ENCODE measurements at places on chromosomes 13 and 19.

DNA sequence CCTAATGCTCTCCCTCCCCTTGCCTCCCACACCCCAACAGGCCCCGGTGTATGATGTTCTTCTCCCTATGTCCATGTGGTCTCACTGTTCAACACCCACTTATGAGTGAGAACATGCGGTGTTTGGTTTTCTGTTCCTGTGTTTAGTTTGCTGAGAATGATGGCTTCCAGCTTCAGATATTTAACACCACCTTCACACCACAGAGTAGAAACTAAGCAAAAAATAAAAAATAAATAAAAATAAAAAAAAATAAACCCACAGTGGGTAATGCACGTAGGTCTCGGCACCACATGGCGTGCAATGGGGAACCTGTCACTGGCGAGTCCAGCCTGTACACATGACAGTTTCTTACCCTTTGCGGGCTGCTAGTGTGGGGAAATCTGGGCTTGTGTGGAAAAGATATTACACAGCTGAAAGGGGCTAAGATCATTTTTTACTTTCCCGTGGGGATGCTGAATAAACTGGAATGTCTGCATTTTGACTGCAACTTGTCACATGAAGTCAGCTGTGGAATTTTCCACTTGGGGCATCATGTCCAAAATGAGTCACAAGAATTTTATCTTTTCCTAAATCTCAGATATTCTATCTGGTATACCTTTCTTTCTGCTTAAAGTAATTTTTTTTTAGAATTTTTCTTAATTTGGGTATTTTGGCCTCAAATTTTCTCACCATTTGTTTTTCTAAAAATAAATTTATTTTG is 170.5 kb downstream of the IRS2 start:
- no peak for DNase-seq

GRCh38 chr13:52405767-52406494 is at the start of gene THSD1:
Gene THSD1 (minus strand): TSS chr13:52406172. CDS start chr13:52402600, 3,572 bp downstream.
- DNase-seq, result peak; percentile 22

GRCh38 chr13:113838711-113839201 is 25.1 kb downstream of the GAS6 start:
- DNase-seq, result no peak

- peak; percentile 79 for DNase-seq
Observed at GRCh38 chr19:12052497-12053169, at the start of gene ZNF878. Gene ZNF878 (minus strand): TSS chr19:12052961. CDS start chr19:12052801, 160 bp downstream.

DNA sequence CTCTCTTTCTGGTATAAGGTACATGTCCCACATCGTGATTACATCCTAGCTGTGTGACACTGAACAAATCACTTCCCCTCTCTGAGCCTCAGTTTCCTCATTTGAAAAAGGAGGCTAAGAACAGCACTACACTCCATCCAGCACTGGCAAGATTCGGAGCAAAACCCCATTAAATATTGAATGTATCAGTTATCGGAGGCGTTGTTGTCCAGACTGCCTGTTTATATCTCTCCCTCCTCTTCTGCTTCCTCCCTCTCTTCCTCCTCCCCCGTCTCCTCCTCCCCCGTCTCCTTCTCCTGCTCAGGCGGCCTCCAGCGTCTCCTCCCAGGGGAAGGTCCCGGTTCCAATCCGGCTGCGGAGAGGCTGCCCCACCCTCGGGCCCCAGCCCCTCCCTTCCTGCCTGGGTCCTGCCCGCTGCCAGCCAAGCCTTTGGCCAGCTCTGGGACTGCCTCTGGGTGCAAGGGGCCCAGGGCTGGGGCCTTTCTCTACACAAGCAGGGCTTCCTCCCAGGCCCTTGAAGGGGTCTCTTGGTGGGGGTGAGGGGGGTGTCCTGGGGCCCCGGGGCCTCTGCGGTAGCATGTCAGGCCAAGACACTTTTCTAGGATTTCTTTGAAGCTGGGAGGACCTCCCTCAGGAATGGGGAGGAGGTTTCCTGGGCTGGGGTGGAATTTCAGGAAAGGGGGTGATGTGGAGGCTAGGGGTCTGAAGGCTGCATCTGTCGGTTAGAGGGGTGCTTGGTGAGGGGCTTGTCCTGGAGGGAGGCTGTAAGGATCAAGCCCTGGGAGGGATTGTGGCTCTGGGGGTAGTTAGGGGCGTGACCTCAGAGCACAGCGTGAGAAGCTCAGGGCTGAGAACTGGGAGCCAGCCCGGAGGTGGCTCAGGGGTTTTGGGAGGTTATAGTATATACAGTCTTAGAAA is 1.9 kb downstream of the RRAS start:
- no peak for DNase-seq

- peak; percentile 52 for DNase-seq
Observed at GRCh38 chr13:113489549-113490495, 689 bp downstream of the DCUN1D2 start.

DNA sequence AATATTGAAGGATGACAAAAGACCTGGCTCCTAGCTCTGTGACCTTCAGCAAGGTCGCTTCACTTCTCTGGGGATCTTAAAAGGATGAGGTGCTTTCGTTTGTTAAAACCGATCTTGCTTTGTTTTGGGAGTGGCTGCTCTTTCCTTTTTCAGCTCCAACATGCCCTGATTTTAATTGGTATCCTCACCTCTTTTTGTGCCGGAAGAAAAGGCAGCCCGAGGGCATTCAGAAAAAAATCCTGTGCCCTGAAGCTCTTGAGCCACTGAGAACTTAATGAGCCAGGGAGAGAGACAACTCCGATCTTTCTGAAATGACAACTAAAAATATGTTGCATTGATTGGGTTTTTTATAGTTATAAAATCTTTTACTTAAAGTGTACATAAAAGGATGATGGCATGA is 19.4 kb downstream of the CLDN10 start:
- no peak for DNase-seq

DNA sequence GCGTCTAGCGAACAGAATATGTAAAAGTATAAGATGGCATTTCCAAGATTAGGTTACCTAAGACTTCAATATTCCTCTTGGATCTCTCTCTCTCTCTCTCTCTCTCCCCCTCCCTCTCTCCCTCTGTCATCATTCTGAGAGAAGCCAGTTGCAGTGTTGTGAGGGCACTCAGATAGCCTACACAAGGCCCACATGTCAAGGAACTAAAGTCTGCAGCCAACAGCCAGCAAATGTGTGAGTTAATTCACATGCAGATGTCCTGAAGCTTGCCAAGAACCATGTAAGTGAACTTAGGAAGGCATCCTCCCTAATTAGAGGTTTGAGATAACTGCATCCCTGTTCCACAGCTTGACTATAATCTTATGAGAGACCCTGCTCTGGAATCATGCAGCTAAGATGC is 822.9 kb upstream of the PRR20A start:
- DNase-seq, result no peak

DNA sequence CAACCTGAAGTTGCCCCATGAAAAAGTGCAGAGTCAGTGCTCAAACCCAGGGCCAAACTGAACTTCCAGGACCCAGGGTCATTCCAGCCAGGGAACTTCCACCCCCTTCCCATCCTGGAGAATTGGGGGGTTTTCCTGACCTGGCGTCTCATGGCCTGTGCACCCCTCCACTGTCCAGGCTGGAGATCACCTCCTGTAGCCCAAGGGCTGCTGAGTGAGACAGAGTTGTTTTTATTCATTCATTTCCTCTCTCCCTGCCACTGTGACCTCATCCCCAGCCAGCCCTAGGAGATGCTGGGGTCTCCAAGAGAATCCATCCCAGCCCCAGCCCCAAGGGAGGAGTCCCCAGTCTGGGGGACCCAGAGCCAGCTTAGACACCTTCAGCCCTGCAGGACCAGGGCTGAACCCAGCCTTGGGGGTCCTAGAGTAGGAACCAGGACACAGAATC is 4.2 kb downstream of the FCHO1 start:
- no peak for DNase-seq

DNA sequence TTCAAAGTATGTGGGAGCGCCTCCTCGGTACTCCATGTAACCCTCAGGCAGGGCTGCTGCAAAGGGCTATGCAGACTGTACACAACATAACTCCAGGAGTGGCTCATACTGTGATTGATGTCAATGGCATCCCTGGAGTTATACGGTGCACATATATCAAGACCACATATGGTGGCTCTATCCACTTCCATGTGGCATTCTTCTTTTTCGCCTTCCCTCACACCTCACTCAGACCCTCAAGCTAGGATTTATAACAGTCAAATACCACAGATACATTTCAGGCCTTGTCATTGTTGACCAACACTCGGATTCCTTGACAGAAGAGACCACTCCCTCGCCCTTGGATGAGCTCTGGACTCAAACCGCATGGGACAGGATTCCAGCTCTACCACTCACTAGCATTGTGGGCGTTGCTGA is 11.3 kb upstream of the UBL3 start:
- no peak for DNase-seq

DNA sequence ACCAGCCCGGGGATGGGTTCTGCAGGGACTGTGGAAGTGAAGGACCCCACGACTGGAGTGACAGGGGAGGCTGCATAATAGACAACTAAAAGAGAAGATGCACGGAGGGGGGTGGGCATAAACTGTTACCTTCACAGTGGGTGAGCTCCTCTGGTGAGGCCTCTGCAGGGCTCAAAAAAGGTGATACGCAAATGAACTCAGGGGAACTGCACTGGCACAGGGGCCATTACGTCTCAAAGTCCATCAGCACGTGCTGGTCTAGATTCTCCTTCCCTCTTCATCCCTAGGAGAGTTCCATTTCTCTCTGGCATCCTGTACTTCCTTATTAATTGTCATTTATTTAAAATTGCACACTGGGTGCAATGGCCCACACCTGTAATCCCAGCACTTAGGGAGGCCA is 8.1 kb upstream of the FFAR2 start:
- no peak for DNase-seq

- DNase-seq, result no peak
Observed at GRCh38 chr13:30882026-30882850, 23.8 kb upstream of the MEDAG start.

DNA sequence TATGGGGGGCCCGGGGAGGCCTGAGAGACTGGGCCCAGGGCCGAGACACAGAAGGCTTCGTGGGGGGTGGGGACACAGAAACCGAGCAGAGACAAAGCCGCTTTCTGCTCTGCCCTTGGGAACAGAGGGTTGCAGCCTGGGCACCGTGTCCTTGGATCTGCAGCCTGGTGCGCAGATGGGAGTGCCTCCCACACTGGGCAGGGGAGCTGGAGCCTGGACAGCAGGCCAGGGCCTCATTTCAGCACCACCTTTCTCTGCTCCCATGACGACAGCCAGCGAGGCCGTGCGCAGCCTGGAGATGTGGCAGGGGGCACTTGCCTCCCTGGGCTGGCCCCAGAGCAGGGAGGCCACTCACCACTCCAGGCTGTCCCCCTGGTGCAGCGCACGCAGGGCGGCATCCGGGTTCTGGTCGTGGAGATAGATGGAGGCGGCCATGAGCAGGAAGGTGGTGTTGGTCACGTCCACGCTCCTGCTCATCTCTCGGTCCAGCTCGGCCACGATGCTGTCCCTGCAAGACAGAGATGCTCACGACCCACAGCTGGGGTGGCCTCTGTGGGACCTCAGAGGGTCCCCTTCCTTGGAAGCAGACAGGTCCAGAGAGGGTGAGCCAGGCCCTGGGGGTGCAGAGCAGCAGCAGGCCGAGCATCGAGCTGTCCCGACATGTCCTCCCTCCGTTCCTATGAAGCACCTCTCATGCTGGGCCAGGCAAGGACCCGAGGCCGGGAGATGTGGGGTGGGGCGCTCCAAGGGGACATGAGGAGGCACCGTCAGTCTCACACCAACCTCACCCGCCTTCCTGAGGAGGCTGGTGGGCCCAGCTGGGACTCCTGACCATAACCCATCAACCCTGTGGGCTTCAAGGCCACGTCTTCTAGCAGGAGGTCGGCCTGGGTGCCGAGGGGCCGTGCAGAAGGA is 10.9 kb upstream of the CERS1 start:
- DNase-seq, result no peak

GRCh38 chr13:24135674-24136300 is 24.7 kb upstream of the SPATA13 start:
- DNase-seq, result no peak

DNA sequence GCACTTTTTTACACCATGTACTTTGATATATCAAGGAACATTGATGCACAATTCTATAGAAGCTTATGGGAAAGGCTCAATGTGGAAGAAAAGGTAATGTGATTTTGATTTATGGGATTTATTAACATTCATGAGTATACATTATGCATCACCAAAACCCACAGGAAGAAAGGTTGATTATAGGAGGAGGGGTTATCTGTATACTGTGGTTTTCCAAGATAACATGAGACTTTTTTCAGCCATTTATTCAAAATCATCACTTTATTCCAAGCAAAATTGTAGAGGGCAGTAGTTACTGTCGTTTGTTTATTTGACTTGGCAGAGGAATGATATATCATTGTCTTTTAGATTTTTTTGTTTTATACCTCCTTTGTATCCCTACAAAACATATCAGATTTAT is 54.9 kb downstream of the WDFY2 start:
- no peak for DNase-seq

DNA sequence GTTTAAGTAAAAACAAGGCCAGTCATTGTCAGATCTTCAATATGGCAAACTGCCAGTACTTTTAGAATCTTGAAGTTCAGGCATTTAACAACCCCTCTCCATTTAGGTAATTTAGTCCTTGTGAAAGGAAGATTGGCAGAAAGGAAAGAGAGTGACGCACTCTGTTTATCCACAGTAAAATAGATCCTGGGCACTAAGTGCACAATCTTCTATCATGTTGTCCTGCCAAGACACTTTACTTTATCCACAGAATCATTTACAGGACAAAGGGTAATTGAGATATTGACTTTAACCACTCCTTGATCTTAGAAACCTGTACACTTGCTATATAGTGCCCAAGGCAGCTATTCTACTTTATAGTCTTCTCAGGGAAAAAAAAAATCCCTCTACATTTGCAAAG is 786.4 kb upstream of the SLITRK1 start:
- no peak for DNase-seq

DNA sequence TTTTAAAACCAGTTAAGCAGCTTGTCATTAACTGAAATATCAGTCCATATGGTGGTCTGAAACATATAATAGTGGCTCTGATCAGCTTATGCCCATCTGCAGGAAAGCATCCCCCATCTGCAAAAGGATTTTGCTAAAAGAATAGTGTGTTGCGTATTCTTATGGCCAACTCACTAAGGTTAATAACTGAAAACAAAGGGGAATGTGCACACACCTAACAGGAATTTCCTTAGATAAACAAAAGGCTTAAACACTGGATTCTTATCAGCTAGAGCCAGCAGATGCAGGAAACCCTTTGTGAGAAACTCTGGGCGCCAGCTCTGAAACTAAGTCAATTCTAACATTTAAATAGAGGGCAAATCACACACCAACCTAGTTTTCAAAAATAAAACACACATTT is 22.1 kb downstream of the VPS36 start:
- DNase-seq, result no peak

DNA sequence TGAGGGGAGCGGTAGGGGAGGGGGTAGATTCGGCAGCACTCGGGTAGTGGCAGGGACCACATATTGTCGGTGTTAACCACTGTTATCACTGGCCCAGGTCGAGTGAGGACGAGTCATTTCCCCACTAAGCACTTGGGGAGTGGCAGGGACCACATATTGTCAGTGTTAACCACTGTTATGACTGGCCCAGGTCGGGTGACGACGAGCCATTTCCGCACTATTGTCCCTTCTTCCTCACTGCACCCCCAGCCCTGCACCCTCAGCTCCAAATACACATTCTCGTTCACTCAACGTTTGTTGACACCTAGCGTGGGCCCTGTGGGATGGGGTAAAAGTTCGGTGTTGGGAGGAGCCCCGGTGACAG is 467 bp upstream of the CLN5 start:
- DNase-seq, result peak; percentile 76
